ENCODE measurements at places on chromosomes 11 and 22.

GRCh38 chr11:66624450-66624849 lies 8.0 kb downstream of the RBM14 start:
- no peak for DNase-seq

DNA sequence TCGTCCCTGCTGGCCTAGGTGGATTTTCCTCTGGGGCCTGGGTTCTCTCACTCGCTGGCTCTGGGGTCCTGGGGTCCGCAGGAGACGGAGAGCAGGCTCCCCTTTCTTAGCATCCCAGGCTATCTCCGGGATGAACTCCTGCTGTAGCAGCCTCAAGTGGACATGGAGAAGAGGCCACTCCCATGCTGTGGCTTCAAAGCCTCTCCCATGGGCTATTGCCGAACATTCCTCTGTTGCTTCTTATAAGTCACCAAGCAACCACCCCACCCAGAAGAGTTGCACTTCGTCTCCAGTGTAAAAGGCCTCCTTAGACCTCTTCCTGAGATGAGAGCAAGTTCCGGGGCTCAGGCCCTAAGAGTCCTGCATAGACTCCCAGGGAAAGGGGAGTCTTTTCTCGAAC lies 124.0 kb upstream of the RCN1 start:
- no peak for DNase-seq

DNA sequence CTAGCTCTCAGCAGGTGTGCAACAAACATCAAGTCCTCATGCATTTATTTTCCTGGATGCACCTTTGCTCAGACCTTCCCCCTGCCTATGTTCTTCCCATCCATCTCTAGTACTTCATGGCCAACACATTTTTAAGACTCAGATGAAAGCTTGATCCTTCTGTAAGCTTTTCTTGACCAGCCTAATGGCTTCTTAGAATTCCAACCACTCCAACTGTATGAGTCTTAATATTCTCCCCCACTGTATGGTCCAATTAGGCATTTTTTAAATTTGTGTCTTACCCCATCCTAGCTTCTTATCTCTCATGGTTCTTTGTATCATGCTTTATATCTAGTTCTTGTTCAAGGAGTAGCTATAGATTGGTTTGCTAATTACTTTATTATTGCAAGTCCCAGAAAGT lies 44.8 kb downstream of the TENM4 start:
- DNase-seq, result no peak

DNA sequence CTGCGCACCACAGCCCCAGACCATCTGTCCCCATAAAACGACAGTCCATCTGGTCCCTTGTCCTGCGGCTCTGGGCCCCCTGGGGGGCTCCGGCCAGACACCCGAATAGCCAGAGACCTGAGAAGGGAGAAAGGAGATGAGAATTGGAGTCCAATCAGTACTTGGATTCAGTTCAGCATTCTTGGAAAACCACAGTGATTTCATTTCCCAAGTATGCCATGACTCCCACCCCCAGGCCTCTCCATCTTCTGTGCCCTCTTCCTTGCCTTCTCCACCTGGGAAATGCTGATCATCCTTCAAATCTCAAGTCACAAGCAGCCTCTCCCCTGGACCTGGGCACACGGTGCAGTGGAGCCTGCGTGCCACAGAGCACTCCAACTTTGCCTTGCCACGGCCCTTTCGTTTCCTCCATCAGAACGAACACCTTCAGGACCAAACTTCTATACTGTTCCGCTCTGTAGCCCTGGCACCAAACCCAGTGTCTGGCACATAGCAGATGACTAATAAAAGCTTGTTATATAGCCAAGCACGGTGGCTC lies 10.9 kb upstream of the MFNG start:
- DNase-seq, result no peak

DNA sequence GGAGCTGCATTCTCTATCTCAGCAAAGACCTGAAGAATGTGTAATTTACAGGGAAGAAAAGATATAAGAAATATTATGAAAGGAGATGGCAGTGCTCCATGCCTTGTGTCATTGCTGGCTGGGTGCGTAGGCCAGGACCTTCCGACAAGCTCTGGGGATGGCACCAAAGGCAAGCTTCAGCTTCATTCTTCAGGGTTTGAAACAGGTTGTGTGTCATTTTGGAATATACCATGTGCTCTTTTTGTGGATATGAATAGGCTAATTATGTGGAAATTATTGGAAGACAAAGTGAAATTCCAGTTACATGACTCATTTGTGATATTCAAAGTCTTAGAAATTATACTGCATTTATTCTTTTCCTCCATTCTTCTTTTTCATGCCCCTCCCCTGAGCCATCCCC lies 5.7 kb upstream of the KIRREL3 start:
- DNase-seq, result no peak

DNA sequence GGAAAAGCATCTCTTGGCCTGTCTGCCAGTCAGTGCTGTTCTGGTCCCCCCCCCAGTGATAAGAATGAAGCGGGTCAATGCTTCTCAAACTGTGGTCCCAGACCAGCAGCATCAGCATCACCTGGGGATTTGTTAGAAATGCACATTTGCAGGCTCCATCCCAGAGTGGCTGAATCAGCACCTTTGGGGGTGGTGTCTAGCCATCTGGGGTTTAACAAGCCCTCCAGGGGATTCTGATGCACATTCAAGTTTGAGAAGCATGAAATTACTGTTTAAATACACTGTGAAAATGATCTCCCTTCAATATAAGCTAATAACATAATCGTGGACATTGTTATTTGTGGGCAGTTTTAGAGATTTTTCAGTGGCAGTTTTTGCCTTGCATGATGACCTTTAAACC lies 133.5 kb downstream of the MYO18B start:
- no peak for DNase-seq

GRCh38 chr11:19995145-19995544 lies 165.1 kb downstream of the DBX1 start:
- no peak for DNase-seq

DNA sequence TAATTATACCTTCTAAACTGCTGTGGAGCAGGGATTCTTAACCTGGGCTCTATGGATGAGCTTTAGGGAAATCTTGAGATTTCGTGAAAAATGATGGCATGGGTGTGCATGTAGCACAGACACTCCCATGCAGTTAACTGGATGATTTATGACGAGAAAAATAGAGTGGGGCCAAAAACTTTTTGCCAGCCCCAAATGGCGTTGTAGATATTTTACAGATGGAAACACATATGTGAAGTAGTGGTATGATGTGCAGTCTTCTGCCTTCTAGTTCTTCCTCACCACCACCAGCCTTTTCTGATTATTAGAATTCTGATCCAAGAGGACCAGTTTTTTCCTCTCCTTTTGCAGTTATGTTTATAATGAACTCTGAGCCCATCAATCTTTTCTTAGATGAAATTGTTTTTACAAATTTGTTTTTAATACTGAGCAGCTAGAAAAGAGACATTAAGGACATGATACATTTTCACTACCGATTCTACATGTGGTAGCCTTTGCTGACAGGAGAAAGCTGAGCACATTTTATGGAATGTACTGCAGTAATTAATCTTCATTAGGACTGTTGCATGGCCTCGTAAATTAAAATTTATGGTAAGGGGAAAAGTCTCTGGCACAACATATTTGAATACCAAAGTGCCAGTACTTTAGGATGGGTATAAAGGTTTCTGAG lies 261.4 kb downstream of the DDX10 start:
- no peak for DNase-seq

DNA sequence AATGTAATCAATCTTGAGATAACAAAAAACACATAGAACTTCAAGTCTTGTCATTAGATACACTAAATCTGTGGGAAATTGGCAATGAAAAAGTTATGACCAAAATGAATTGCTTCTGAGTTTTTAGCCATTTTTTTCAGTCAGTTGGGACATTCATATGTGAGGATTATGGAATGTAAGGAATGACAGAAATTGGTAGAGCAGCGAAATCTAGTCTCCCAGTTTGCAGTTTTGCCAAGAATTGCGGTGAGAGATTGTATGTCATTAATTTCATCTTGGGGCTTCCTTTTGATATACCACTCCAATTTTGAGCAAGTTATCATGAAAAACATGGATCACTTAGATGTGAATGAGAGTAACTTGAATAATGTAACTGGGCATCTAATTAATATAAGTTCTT lies 49.9 kb downstream of the SIK2 start:
- no peak for DNase-seq

- DNase-seq, result no peak
Observed at GRCh38 chr11:83682611-83682973, 396.4 kb upstream of the CCDC90B start.

- DNase-seq, result no peak
Observed at GRCh38 chr11:14288189-14288935, 70.6 kb downstream of the RRAS2 start.

DNA sequence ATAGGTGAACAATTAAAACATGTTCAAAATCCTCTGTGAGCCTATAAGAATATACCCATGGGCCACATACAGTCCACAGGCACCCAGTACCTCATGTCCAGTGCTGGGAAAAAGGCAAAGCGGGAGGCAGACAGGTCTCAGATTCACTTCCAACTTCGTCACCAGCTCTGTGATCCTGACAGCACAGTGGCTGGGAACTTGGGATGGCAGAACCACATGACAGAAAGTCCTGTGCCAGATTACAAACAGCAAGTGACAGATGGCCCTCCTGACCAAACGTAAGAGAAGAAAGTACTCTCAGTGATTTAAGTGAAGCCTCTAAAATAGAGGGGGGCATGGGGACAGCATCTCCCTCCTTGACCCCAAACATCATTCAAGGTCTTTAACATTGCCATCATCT lies 5.8 kb downstream of the SLC1A2 start:
- no peak for DNase-seq
